ENCODE measurements at places on chromosomes 16 and 17. TPM values are rescaled to one million over a fixed set of nuclear protein-coding genes. Genes with fewer than 3 reads are reported as not detected.

CCL5 gene
- total RNA-seq, result not detected

RANBP10 gene
- 25.2 TPM for total RNA-seq

LLGL2 gene
- 20.6 TPM for total RNA-seq

SPNS3 gene
- total RNA-seq, result 1.4 TPM

ANKS4B gene
- total RNA-seq, result 0.12 TPM

MPV17L gene
- total RNA-seq, result 12.5 TPM

PER1 gene
- total RNA-seq, result 96.0 TPM

NACA2 gene
- 13.9 TPM for total RNA-seq

PRR35 gene
- total RNA-seq, result 7.2 TPM

- DNase-seq, result no peak
- no peaks in the 10 kb centered on the region for H3K4me1 ChIP-seq
- no peaks in the 10 kb centered on the region for H3K36me3 ChIP-seq
- no peak overlapping the region for H3K4me3 ChIP-seq
These were observed 8.2 kb upstream of the CIAO3 start for GRCh38 chr16:749010-749409.

GRCh38 chr16:67760956-67761230 is 41.8 kb upstream of the GFOD2 start:
- no peak overlapping the region for H3K4me3 ChIP-seq
- no peak for DNase-seq
- H3K36me3 ChIP-seq, result no peaks in the 10 kb centered on the region
- H3K4me1 ChIP-seq, result no peaks in the 10 kb centered on the region

- DNase-seq, result no peak
- no peak overlapping the region for H3K27ac ChIP-seq
- H3K27me3 ChIP-seq, result no peaks in the 10 kb centered on the region
- peaks cover 1% of the 10 kb centered on the region for H3K4me1 ChIP-seq
- H3K36me3 ChIP-seq, result no peaks in the 10 kb centered on the region
- no peak overlapping the region for H3K4me3 ChIP-seq
These were observed 92.7 kb downstream of the MYH11 start for GRCh38 chr16:15764112-15764511.

DNA sequence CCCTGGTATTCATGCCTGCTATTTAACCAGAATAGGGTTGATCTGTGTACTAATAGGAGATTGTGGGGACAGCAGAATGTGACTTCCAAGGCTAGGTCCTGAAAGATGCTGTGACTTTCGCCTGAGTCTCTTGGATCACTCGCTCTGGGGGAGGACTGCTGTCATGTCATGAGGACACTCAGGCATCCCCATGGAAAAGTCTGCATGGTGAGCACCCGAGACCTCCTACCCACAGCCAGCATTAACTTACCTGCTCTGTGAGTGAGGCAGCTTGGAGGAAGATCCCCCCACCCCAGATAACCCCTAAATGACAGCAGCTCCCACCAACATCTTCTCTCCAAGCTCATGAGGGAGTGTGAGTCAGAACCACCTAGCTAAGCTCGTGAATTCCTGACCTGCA is 30.3 kb upstream of the C16orf78 start:
- H3K4me3 ChIP-seq, result no peak overlapping the region
- DNase-seq, result no peak
- H3K27me3 ChIP-seq, result no peaks in the 10 kb centered on the region
- H3K27ac ChIP-seq, result no peak overlapping the region

DNA sequence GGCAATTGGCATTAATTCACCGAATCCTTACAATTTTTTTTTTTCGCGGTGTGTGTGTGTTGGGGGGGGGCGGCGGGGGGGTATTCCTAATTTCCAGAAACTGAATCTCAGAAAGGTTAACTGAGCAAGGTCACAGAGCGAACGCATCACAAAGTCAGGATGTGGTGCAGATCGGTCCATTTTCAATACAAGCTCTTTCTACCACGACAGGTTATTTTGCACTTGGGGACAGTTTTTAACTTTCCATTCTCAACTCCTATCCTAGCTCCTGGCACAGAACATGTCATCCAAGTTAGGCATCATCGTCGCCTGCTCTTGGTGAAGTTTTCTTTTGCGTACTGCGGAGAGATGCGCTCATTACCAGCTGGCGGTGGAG is 15.4 kb upstream of the ERN1 start:
- no peaks in the 10 kb centered on the region for H3K36me3 ChIP-seq
- H3K4me1 ChIP-seq, result peaks cover 18% of the 10 kb centered on the region
- peak overlapping the region; percentile 87 for H3K27ac ChIP-seq
- H3K27me3 ChIP-seq, result no peaks in the 10 kb centered on the region

DNA sequence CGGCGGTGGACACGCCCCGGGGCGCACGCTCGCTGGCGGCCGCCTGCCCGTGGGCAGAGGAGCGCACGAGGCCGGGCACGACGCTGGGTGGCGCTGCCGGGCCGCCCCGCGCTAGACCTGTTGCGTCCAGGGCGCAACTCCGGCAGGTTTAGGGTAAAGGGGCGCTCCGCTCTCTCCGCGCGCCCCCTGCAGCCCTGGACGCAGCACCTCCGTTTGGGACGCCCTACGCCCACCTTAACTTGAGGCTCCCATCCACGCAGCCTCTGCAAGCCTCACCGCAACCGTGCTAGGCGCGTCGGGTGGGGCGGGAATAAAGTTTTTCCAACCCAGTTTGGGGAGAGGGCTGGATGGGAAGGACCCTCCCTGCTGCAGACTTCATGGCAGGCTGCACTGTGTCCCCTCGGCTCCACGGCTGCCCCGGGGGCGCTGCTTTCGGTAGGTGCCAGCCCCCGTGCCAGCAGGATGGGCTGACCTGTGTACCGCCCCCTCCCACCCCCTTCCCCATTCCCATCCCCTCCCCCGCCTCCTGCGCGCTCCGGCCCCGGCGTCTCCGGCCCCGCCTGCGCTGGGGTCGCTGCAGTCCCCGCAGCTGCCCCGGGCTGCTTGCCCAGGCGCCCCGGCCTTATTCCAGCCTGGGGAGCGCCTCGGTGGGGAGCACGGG is at the start of gene SYT17:
TSS of gene SYT17 (plus strand) at position 531 of the 661 bp plus-strand sequence. CDS start 407 bp downstream, outside the sequence.
- H3K36me3 ChIP-seq, result no peaks in the 10 kb centered on the region
- no peaks in the 10 kb centered on the region for H3K27me3 ChIP-seq
- H3K4me3 ChIP-seq, result peak within 1 kb of the TSS; percentile 42
- no peak within 1 kb of the TSS for H3K27ac ChIP-seq
- H3K4me1 ChIP-seq, result peaks cover 2% of the 10 kb centered on the region
- peak; percentile 58 for DNase-seq

DNA sequence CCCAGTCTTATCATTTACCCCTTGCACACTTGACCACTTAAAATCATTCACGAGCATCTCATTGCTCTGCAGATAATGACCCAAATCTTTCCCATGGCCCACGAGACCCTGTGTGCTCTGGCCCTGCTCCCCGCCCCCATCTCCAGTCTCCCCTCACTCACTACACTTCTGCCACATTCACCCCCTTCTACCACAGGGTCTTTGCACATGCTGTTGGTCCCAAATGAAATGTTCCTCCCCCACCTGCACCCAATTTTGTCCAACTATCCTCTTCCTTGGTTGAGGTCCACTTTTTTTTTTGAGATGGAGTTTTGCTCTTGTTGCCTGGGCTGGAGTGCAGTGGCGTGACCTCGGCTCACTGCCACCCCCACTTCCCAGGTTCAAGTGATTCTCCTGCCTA is 39.2 kb downstream of the CCDC42 start:
- no peak for DNase-seq
- H3K4me3 ChIP-seq, result no peak overlapping the region
- no peaks in the 10 kb centered on the region for H3K27me3 ChIP-seq
- H3K36me3 ChIP-seq, result no peaks in the 10 kb centered on the region

GRCh38 chr17:7029659-7030058 is 6.2 kb upstream of the SLC16A13 start:
- H3K4me1 ChIP-seq, result peaks cover 1% of the 10 kb centered on the region
- DNase-seq, result no peak

- no peaks in the 10 kb centered on the region for H3K27me3 ChIP-seq
- no peak overlapping the region for H3K4me3 ChIP-seq
- peaks cover 7% of the 10 kb centered on the region for H3K4me1 ChIP-seq
These were observed 50.3 kb downstream of the KSR1 start for GRCh38 chr17:27506348-27507218.

GRCh38 chr16:89331371-89332109 is 114.0 kb downstream of the ZNF778 start:
- no peak overlapping the region for H3K4me3 ChIP-seq
- peaks cover 33% of the 10 kb centered on the region for H3K4me1 ChIP-seq
- no peaks in the 10 kb centered on the region for H3K36me3 ChIP-seq

DNA sequence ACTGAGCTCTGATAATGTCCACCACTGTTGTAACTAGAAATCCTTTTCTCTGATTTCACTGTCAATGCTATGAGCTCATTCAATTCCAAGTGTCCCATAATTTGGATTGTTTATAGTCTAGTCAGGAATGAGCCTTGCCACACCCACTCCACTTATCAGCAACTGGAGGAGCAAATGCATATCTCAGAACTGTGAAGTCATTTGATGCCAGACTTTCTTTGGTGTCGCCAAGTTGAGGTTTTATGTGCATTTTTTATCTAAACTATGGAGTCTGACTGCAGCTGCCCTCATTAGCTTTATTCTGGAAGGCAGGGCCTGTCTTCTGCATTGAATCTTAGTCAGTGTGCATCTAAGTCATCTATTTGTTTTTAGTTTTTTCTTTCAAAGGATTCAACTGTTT is 361.3 kb downstream of the PMP22 start:
- no peaks in the 10 kb centered on the region for H3K4me1 ChIP-seq
- DNase-seq, result no peak
- no peak overlapping the region for H3K4me3 ChIP-seq
- no peaks in the 10 kb centered on the region for H3K36me3 ChIP-seq
- no peak overlapping the region for H3K27ac ChIP-seq
- no peaks in the 10 kb centered on the region for H3K27me3 ChIP-seq

DNA sequence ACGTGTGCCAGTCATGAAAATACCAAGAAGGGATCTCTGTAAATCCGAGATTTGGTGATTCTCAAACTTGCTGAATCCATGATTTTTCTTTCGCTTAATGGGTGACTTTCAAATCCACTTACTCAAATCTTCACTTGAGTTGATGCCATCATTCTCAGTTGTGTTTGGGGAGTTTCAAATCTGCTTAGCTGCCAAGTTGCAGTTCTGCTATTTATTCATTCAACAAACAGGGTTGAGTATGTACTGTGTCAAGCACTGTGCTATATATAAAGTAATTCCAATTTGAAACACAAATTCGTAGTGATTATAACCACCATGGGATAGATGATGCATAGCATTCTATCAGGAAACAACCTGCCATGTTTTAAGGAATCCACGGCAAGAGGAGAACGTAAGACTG is 394.3 kb downstream of the CDH13 start:
- no peak overlapping the region for H3K4me3 ChIP-seq
- no peak for DNase-seq
- no peaks in the 10 kb centered on the region for H3K4me1 ChIP-seq
- H3K36me3 ChIP-seq, result no peaks in the 10 kb centered on the region

DNA sequence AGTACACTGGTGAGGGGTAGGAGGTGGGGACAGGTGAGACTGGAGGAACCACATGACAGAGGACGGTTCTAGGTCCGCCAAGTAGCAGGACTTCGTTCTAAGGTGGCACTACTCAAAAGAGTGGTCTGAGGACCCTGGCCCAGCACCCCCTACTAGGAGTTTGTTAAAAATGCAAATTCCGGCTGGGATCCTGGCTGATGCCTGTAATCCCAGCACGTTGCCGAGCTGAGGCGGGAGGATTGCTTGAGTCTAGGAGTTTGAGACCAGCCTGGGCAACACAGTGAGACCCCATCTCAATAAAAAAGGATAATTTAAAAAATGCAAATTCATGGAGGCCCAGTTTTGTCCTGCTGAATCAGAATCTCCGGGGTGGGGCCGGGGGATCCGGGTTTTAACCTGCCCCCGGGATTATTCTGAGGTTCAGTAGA is 59.1 kb downstream of the WSB1 start:
- peak overlapping the region; percentile 73 for H3K27ac ChIP-seq
- no peaks in the 10 kb centered on the region for H3K27me3 ChIP-seq
- no peaks in the 10 kb centered on the region for H3K36me3 ChIP-seq
- no peak for DNase-seq
- peak overlapping the region; percentile 69 for H3K4me3 ChIP-seq
- peaks cover 8% of the 10 kb centered on the region for H3K4me1 ChIP-seq

GRCh38 chr17:43517615-43518386 is 28.3 kb downstream of the ETV4 start:
- H3K27ac ChIP-seq, result no peak overlapping the region
- DNase-seq, result no peak
- no peaks in the 10 kb centered on the region for H3K27me3 ChIP-seq
- H3K4me1 ChIP-seq, result no peaks in the 10 kb centered on the region
- no peaks in the 10 kb centered on the region for H3K36me3 ChIP-seq

DNA sequence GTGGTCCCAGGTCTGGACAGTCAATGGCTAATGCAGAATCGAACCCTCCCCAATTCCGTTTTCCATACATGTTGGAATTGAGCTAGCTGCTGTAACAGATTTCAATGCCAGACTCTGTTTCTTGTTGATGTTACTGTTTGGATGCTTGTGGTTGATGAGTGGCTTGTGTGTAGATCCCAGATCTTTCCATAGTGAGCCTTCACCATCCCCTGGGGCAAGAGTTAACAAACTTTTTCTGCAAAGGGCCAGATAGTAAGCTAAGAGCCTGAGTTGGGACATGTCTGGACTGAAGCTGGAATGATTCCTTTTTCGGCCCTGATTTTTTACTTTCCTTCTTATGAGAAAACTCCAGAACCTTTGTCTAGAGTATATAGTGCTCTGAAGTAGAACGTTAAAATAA is 296.3 kb downstream of the CPPED1 start:
- H3K4me1 ChIP-seq, result no peaks in the 10 kb centered on the region
- H3K36me3 ChIP-seq, result no peaks in the 10 kb centered on the region
- H3K27me3 ChIP-seq, result no peaks in the 10 kb centered on the region
- no peak overlapping the region for H3K4me3 ChIP-seq

GRCh38 chr17:34892461-34893249 is 68.6 kb downstream of the CCT6B start:
- no peak overlapping the region for H3K27ac ChIP-seq
- no peaks in the 10 kb centered on the region for H3K27me3 ChIP-seq

DNA sequence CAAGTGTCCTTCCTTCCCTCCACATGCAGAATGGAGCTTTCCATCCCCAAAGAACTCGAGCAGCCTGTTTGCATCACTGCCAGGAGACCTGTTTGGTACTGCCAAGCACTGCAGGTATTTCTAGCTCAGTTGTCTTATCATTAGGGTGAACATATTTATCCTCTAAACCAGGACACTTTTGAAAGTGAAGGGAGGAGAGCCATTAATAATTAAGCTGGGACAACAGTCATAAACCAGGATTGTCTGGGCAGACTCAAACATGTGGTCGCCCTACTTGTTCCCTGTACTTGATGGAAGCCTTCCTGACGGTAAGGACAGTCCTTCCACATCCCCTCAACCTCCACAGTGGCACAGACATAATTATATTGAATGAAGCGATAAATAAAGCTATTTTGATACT is 67.4 kb downstream of the PRKCA start:
- no peak for DNase-seq
- no peaks in the 10 kb centered on the region for H3K4me1 ChIP-seq
- H3K36me3 ChIP-seq, result no peaks in the 10 kb centered on the region
- no peak overlapping the region for H3K4me3 ChIP-seq
- H3K27ac ChIP-seq, result no peak overlapping the region
